GM23338 (cell line): ENCODE measurements at places on chromosomes 4 and X. TPM values are rescaled to one million over a fixed set of nuclear protein-coding genes. Genes with fewer than 3 reads are reported as not detected.

MAGED4B gene
- total RNA-seq, result 63.8 and 79.8 TPM in 2 replicates

NDST3 gene
- 0.31 and 0.56 TPM in 2 replicates for total RNA-seq

DUX4 gene
- total RNA-seq, result not detected in 2 replicates

ANXA3 gene
- 20.3 and 23.8 TPM in 2 replicates for total RNA-seq

PITX2 gene
- total RNA-seq, result 0.35 and 0.52 TPM in 2 replicates

- no peak for DNase-seq
Observed at GRCh38 chr4:37609626-37610025, 76.5 kb downstream of the RELL1 start.

- no peak for DNase-seq
Observed at GRCh38 chr4:173182403-173182802, 13.8 kb downstream of the GALNT7 start.

- peak; percentile 21 for DNase-seq
Observed at GRCh38 chr4:122617597-122618593, 3.0 kb downstream of the IL21 start.

- no peak for DNase-seq
Observed at GRCh38 chr4:134027931-134028330, 173.7 kb downstream of the PABPC4L start.

GRCh38 chr4:10671366-10671765 lies 13.2 kb downstream of the CLNK start:
- no peak for DNase-seq

- DNase-seq, result peak; percentile 77
Observed at GRCh38 chr4:168877511-168878491, 132.3 kb downstream of the CBR4 start.

GRCh38 chr4:41420541-41420940 lies 117.4 kb upstream of the LIMCH1 start:
- no peak for DNase-seq

DNA sequence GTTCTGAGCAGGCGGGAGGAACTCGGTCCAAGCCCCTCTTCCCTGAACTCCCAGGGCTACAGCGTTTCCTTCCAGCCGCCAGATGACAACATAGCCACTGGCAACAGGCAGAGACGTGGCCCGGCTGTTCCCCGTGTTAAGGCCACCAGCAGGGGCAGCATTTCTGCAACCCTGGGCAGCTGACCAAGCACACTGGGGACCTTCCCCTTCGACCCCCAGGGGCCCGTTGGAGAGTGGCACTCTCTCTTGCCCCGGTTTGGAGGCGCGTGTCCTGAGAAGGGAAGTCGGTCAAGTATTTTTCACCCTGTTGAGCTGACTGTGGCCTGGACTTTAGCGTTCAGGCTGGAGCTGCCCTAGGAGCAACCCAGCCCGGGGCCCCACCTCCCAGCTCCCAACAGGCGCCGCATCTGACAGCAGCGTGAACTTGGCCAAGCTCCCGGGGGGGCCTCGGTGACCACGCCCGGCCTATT lies 37.6 kb downstream of the ZBTB49 start:
- peak; percentile 91 for DNase-seq

- no peak for DNase-seq
Observed at GRCh38 chrX:122863067-122863466, 321.0 kb upstream of the GRIA3 start.

DNA sequence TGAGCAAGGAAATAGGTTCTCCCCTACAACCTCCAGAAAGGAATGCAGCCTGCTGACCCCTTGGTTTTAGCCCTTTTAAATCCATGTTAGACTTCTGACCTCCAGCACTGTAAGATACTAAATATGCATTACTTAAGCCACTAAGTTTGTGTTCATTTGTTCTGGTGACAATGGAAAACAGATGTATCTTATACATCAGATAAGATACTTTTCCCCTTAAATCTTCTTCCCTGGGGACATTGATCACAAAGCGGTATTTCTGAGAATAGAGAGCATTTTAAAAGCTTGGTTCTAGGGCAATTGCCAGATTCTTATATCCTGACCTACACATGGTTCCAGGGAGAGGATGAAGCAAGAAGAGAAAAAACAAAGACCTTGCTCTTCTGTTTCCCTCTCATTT lies 6.5 kb upstream of the TMEM184C start:
- no peak for DNase-seq

DNA sequence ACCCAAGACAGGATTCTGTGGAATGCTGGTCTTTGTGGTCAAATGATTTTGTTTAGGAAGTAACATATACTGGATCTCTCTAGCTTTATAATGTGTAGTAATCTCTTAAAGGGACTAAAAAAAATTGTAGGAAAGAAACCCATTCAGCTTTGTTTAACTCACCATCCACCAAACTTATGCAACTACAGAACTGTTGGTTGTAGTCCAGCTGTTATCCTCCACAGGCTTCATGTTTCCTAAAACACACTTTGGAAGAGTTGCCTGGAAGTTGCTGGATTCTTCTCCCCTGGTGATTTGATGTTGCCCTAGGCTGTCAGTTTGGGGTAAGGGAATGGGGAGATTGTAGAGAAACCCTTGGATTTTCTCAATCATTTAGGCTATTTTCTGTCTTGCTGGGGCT lies 89.3 kb downstream of the RLIM start:
- no peak for DNase-seq

- no peak for DNase-seq
Observed at GRCh38 chr4:172104539-172104938, 291.3 kb downstream of the GALNTL6 start.

DNA sequence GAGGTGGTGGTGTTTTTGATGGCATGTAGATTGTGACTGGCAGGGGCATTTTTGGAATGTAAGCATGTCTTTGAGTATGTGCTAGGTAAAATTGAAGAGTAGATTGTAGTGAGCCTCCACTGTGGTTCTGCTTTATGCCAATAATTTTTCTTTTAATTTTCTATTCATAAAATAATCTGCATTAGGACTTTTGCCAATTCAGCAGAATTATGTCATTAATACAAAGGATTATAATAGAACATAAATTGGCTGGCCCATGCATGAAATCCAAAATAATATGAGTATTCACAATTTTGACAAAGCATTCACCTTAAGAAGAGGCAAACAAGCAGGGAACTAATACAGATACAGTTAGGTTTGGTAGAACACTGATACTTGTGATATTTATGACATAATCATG lies 14.9 kb upstream of the TMPRSS11E start:
- DNase-seq, result no peak

DNA sequence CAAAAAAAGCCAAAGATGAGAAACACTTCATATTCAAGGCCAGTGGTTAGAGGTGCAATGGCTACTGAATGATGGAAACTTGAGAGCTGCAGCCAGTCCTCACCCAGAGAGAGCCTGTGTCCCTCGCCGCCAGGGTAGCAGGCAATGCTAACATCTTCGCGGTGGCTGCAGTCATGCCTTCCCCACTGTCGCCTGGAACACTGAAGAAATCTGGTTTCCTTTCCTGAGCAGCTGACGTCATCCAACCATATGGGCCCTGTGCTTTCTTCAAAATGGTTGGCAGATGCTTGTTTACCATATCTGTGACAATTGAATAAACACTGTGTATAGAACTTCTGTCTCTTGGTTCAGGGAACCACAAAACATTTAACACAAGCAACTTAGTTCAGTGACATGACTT lies 39.7 kb downstream of the PRSS12 start:
- peak; percentile 53 for DNase-seq
